ENCODE measurements at places on chromosomes 6 and 20.

DNA sequence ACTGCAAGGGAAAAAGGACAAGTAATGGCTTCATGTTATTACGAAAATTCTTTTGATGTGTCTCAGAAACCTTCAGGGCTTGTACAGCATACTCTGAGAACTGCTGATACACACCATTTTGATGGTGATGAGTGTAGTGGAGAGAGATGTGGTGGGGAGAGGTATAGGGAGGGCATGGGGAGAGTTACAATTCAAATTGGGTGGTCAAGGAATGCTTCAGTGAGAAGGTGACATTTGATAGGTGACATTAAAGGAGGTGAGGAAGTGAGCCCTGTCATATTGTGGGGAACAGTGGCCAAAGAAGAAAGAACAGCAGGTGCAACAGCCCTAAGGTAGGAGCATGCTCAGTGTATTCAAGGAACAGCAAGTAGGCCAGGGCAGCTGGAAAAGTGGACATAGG, 318.9 kb downstream of the CLIC5 start:
- DNase-seq, result no peak

GRCh38 chr6:12051861-12052368, 39.8 kb downstream of the HIVEP1 start:
- DNase-seq, result no peak

- DNase-seq, result no peak
These were observed 12.0 kb downstream of the PFDN4 start for GRCh38 chr20:54219751-54220426.

GRCh38 chr6:161788531-161788930, 514.7 kb upstream of the AGPAT4 start:
- no peak for DNase-seq

- DNase-seq, result peak; percentile 93
These were observed 94.5 kb upstream of the PTPN1 start for GRCh38 chr20:50415516-50416268.
